Activated naive CD4-positive, alpha-beta T cell (primary cell): ENCODE measurements at places on chromosomes 7 and 10.

DNA sequence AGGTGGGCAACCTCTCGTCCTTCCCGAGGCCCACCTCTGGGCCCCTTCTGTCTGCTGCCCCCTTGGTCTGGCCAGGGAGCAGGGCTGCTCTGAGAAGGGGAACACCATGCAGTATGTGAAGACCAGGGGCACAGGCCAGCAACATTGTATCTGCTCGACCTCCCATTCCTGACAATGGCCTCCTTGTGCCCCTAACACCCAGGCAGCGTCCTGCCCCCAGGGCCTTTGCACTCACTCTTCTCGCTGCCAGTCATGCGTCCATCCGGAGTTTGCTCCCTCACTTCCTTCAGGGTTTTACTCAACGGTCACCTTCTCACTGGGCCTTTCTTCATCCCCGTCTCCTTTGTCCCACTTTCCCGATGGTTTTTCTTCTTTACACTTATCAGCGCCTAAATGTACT lies 232.9 kb upstream of the GRB10 start:
- DNase-seq: no peak

- DNase-seq: no peak
These were observed at the start of gene VWC2 for GRCh38 chr7:49773218-49773935. Gene VWC2 (plus strand): TSS chr7:49773638. CDS start chr7:49775436, 1,798 bp downstream.

DNA sequence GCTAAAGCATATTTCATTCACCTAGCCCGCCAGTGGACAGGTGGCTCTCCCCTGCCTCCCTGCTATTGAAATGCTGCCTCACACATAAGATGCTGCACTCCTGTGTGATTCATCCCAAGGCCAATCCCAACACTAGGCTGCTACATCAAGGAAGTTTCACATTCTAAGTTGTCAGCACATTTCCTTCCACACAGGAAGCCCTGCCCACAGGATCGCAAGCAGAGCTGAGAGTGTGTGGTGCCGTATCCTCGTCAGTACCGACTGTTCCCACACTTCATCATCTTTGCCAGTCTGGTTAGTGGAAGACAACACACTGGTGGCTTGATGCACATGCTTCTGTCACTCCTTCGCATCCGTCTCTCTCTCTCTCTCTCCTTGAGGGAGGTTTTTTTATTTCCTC lies 194.3 kb upstream of the PPP2R2D start:
- DNase-seq: no peak

DNA sequence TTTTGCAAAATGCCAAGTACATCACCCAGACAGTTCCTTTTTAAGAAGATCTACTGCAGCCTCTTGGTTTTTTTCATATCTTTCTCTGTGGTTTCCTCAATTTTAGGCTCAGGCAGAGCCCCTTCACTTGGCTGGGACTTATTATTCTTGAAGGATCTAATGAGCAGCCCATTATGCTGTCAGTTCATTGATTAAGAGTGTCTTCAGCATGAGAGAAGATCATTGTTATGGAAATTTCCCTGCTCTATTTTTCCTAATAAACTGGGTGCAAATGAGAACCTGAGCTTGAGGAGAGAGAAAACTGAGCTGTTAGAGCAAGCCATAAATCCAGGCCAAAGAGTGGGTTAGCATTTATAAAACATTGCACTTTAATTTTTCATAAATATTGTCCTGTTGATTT lies 146.5 kb downstream of the SEC23IP start:
- DNase-seq: no peak

DNA sequence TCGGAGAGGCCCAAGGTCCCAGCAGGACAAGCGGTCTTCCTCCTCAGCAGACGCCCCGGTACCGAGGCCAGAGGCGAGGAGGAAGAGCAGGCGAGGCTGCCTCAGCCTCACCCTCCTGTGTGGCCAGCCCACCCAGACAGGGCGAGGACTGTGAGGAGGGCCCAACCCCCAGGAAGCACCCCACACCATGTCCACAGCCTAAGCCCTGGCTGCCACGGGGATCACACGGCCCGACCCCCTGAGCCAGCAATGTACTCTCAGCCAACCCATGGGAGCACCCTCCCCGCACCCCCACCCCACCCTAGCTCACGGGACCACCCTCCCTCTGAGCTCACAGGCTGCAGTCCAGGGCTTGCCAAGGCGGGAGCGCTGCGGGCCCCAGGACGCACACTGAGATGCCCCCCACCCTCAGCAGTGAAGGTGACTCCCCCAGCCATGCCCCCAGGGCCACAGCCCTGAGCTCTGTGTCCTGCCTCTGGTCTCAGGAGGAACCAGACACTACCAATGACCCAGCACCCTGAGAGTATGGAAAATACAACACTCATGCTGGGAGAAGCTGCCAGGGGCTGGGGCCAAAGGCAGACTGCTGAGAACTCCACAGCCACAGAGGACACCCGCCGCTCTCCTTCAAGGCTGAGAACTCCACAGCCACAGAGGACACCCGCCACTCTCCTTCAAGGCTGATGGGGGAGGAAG lies 93.6 kb downstream of the MAD1L1 start:
- DNase-seq: no peak

DNA sequence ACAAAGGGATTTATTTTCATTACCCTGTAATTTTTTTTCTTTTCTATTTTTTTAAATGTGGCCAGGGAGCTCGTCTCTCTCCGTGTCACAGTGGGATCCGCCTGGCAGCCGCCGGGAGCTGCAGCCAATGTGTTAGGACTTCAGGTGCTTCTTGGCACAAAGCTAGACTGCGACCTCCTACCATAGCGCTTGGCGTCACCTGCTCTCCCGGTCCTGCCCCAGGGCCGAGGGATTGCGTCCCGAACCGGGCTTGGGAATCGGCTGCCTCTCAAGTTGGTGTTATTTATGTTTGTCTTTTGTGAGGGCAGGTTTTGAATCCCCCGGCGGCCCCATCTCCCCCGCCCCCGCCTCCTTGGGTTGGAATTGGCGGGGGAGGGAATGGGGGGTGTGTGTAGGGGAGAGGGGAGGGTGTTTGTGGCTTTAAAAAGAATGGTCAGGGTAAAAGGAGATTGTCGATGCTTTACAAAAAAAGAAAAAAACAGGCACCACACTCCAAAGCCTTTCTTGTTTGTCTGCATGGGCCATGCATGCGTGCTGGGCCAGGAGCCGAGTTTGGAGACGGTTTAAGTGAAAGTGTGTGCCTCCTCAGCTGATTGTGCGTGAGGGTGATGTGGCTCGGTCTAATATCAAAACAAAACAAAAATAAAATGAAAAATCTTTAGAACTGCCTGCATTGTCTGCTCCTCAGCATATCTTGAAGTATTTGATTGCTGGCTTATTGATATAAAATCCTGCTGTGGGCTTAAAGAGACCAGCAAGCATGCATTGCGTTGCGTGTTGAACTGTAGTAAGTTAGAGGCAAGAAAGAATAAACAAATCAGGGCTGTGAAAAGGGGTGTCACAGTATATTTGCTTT lies 1.2 kb downstream of the PPP1R9A start:
- no peak for DNase-seq

- DNase-seq: no peak
These were observed 468.6 kb downstream of the XPNPEP1 start for GRCh38 chr10:109454691-109455090.

GRCh38 chr10:101965075-101965765 lies 90.8 kb downstream of the ARMH3 start:
- no peak for DNase-seq

- DNase-seq: no peak
These were observed 4.5 kb upstream of the EEPD1 start for GRCh38 chr7:36148422-36149065.

DNA sequence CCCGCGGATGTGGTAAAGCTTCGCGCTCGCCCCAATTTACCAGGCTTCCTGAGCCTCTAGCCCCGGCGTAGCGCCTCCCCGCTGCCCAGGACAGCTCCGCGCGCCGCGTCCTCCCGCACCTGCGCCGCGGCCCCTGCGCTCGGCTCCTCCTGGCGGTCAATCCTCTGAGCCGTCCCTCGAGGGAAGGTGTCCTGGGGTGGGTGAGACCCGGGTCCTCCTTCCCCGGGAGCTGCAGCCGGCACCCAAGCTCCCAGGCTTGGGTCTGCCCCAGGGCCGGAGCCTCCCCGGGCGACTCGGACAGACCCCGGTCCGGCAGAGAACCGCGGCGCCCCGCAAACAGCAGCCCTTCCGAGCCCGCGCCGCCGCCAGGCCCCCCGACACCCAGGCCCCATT lies 512 bp downstream of the OSBPL3 start:
- DNase-seq: peak; percentile 31

DNA sequence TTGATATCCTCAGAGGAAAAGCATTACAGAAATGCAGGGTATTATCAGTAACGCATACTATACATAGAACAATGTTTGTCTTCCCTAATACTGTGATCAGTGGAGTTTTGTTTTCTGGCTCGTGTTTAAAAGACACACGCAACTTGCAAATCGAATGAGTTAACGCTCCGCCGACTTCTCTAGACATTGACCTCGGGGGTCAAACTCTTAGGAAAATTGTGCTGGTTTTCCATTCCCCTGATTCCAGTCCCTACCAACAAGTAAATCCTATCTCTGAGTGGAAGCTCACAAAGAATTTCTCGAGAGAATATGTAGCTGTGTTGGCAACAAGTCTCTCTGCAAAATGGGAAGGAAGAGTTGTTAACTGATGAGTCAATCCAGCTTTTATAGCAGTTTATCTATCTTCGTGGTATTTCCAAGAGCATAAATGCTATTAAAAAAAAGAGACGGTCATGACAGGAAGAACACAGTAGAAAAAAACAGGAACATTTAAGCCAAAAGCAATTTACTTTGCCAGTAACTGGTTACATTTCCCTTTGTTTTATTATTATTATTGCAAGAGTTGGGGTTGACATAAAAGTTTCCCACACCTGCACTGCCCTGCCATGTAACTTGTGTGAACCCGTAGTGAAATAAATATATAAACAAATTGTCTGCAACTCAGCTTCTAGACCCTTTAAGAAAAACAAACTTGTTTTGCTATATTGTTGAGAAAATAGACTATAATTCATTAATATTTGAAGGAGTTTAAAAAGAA lies 144.4 kb downstream of the ARID5B start:
- no peak for DNase-seq
